Esophagus squamous epithelium (tissue), 5 donors: ENCODE measurements at places on chromosomes 5 and 9.

DNA sequence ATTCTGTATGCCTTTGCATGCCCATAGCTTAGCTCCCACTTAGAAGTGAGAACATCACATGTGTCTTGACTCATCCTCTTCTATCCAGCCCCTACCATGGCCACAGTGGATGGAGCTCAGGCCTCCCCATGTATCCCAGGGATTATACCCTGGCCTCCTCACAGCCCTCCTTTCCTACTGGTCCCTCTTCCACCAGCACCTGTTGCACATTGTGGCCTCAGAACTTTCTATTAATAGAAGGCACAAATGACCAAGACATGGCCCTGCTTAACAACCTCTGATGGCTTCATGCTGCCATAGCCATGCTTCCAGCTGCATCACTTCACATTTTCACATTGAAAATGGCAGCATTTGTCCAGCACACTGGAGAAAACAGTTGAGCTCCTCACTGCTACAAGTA is 315.4 kb downstream of the CDK5RAP2 start:
- DNase-seq, result no peak

- DNase-seq, result peak; percentile 26
Observed at GRCh38 chr9:134025606-134026541, 593 bp downstream of the BRD3OS start.

- DNase-seq, result no peak
Observed at GRCh38 chr5:11557063-11557462, 347.2 kb downstream of the CTNND2 start.

GRCh38 chr5:53406630-53407316 is 73.7 kb upstream of the FST start:
- no peak for DNase-seq

DNA sequence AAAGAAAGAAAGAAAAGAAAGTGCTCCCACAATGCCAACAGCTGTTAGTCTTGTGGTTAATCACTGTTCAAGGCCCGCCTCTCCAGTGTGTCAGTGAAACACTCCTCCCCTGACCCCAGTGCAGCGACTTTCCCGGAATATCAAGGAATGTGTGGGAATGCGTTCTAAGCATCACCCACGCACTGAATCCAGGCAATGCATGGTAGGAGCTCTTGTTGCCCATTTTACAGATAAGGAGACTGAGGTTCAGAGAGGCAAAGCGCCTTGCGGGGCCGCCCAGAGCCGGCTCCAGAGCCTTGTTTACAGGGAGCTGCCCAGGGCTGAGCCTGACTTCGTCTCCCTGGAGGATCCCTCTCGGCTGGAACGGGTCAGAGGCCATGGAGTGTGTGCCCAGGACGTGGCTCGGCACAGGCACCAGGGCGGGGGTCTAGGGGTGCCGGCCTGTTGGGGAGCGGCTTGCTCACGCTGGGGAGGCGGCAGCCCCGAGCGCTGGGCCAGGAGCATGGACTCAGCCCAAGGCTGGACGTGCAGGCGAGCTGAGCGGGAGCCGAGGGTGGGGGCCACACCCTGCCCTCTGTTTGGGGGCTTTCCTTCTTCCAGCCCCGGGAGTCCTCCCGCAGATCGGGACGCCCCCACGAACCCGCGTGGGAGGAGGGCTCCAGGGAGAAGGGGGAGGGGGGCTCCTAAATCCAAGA is 823 bp downstream of the ST6GALNAC6 start:
- DNase-seq, result no peak

GRCh38 chr9:15909297-15909696 is 356.5 kb downstream of the CCDC171 start:
- DNase-seq, result no peak

- DNase-seq, result no peak
Observed at GRCh38 chr9:1217076-1217475, 166.9 kb downstream of the DMRT2 start.

DNA sequence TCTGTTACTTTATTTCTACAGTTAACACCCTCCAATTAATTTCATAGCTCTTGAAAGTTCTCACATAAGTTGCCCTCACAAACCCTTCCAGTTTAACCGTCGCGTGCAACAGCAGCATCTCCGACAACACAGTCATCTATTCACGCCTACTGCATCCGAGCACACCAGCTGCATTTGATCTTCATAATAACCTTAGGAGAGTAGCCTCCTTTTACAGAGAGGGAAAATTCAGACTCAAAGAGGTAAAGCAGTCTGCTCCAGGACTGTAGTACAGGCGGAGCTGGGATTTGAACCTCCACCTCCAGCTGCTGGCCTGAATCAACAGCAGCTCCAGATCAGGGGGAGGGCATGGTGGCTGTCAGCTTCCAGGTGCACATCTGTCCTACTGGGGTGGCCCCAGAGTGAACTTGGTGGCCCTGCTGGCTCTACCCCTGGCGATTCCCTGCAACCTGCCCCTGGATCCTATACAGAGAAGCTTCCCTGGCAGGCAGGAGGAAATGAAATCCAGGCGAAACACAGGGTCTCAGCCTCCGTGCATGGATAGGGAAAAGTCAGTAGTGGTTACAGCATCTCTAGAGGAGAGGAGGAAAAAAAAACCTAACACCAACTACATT is 71.6 kb upstream of the UNC5A start:
- DNase-seq, result no peak

DNA sequence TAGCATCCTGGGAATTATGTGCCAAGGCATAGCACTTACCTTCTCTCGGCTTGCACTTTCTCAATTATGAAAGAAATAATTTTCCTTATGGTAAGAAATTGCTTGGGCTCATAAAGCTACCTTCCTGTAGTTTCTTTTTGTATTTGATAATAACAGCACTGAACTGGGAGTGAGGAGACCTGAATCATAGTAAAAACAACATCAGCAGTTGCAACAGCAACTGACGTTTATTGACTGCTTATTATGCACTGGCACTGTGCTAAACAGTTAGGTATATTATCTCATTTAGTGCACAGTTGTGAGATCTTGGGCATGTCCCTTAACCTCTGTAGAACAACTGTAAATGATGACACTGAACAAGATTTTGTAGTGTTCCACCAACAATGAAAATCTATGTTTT is 135.2 kb downstream of the DOCK2 start:
- DNase-seq, result no peak

- DNase-seq, result no peak
Observed at GRCh38 chr5:157558681-157559080, 16.9 kb downstream of the ADAM19 start.

GRCh38 chr9:14479163-14479560 is 165.2 kb upstream of the NFIB start:
- DNase-seq, result no peak

DNA sequence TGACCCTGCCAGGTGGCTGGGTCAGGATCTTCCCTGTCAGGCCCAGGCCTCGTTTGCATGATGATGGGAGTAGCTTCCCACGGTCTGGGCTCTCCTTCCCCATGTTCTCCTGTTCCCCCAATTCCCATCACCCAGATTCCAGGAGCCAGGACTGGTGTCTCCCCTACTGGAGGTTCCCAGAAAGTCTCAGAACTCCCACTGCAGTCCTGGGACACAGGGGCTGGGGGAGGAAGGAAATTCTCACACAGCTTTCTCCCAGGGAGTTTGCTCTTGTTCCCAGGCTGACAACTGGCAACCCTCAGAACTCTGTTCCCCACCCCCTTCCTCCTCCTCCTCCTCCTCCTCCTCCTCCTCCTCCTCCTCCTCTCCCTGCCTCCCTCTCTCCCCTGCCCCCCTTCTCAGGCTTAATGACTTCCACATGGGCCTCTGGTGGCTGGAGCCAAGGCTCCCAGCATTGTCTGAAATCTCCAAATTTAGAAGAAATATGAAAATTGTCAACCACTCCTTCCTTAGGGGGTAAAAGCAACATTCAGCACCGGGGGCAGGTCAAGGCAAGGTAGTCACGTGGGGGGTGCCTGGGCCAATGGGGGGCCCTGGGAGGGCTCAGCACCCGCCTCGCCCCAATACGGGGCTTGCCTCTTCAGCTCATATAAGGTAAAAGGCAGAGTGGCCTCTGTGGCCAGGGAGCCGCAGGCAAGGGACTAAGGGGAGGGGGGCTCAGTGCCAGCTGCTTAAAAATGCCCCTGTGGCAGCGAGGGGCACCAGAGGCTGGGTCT is 27.3 kb upstream of the IL17B start:
- no peak for DNase-seq

GRCh38 chr5:172807766-172808311 is 26.2 kb upstream of the ERGIC1 start:
- DNase-seq, result no peak

DNA sequence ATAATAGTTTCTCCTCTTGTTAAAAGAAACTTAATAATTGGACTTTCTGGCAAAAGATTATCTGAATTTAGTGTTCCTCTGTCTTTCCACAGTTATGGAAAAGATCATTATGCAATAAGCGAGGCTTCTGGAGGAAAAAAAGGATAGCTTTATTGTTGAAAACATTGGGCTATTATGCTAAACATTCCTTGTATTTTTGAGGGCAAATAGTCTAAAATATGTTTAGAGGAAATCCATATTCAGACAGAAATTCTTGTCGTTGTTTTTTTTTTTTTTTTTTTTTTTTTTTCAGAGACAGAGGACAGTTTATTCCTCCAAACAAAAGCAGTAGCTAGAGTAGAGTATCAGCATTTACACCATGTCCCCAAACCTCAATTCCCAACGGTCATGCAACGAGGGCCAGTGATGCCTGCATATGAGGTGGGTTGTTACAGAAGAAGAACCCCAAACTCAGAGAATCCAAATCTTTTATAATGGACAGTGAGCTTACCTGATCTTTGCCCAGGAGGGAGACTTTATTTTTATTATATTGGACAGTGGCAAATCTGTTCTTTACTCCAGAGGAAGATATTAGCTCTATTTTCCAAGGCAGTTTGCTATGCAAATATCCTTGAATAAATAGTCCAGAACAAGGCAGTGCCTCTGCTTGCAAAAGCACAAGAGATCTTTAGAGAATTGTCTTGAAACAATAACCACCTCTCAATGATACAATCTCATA is 48.4 kb upstream of the CDK5RAP2 start:
- DNase-seq, result no peak

DNA sequence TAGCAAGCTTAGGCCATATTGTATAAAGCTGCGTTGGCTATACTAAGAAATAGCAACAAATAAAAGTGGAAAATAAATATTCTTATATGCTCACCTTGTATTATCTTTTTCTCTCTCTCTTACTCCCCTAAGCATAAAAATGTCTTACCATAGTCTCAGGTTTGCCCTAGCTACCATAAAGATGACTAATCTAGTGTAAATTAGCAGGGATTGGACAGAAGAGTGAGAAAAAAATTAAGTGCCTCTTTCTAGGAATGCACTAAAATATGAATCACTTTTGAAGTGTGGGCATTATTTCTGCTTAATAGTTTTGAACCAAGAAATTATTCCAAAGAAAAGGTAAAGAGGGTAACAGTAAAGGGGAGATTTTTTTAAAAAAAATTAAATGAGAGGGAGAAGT is 201.3 kb downstream of the HINT1 start:
- no peak for DNase-seq

GRCh38 chr9:115042781-115043509 is 75.0 kb downstream of the TNC start:
- DNase-seq, result no peak

DNA sequence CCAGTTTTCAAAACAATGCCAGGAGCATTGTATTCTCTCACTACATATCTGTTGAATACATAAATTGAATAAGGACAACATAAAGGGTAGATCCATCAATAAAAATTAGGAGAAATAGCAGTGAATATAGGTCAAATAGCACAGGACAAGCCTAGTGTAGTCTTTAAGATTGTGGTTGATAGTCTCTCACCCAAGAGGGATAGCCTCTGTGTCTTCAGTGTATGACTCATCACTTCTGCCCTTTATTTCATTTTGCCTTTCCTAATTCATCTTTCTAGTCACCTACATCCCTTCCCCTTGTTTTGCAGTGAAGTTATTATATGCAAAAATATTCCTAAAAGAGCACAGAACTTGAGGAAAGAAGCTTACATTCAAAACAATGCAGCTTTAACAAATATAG is 335.0 kb upstream of the TUSC1 start:
- DNase-seq, result no peak

DNA sequence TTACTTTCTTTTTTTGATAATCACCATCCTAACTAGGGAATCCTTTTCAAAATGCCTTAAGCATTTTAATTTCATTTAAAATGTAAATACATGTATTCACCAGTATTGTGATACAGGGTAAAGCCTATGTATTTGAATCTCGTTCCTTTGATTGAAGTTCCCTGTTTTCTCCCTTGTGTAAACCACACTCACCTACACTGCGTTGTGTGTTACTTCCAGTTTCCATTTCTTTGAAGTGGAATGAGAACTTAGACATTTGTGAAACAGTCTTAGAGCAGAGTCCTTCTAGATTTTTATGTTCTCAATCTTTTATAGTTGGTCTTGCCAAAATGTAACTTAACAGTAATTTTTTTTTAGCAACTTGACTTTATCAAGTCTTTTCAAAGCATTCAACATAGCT is 101.4 kb downstream of the ZNF462 start:
- DNase-seq, result no peak

- DNase-seq, result no peak
Observed at GRCh38 chr9:133375116-133375723, 640 bp downstream of the SURF4 start.

- no peak for DNase-seq
Observed at GRCh38 chr5:75510836-75511434, 494 bp downstream of the CERT1 start.

DNA sequence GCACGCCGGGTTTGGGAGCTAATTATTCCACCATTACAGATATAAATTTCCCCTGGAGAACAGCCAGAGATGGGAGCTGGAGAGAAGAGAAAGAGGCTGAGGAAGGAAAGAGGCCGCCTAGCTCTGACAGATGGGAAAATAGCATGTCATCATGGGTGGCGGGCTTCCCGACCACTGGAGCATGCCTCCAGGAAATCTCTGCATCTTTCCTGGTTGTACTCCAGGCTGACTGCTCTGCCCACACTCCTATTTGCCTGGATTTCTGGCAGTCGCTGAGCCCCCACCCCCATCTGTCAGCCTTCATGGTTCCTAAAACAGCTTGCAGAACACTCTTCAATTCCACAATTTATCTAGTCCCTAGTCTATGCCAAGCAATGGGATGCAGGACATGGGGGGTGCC is 14.3 kb upstream of the GABRP start:
- no peak for DNase-seq

GRCh38 chr9:33211695-33212393 is 28.1 kb upstream of the SPINK4 start:
- no peak for DNase-seq

GRCh38 chr5:67004730-67005350 is 191.8 kb downstream of the CD180 start:
- no peak for DNase-seq

- DNase-seq, result no peak
Observed at GRCh38 chr9:85704744-85705143, 37.0 kb downstream of the AGTPBP1 start.

DNA sequence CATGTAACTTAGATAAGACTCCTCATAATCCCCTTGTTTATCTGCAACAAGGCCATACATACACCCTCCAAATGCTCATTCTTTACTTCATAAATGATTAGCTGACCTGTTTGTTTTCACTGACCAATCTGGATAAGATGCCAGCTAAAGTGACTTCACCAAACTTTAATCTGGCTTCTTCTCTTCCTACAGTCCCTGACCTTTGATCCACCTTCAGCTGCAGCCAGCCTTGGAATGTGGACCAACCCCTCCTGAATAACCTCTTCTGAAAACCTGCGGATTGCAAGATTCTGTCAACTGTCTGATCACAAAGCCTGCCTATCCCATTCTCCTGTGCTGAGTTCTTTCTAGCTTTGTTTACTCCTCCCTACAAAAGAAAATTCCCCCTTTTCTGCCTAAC is 476.8 kb downstream of the LRRC70 start:
- DNase-seq, result no peak
